NCI-H774 (cell line): ENCODE measurements at places on chromosomes 2 and 18.

GRCh38 chr2:180778291-180778690, 202.1 kb upstream of the UBE2E3 start:
- no peak for DNase-seq

DNA sequence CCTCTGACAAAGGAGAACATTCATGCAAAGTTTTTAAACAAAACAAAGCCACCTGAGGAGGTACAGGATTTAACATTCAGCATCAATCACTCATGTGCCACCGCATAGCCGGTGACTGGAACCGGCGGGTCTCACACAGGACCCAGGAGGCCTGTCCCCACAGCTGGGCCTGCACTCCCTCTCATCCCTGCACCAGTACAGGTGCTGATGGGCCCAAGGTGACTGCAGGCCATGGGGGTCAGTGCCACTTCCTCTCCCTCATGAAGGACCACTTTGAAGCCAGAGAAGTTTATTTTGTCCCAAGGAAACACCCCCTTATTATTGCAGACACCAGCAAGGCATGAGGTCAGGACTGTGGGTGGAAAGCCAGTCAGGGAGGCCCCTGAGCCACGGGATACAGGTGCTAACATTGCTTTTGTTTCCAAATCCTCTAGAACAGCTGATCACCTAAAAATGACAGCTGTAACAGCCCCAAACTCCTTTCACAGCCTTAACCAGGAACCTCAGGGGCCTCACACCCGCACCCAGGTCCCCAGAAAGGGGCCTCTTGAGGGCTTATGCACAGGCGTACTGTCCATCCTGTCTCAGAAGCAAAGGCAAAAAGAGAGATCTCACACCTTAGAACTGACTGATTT, 14.0 kb downstream of the PARD6G start:
- DNase-seq, result no peak

- DNase-seq, result no peak
Measured at GRCh38 chr2:173755798-173756197, 209.4 kb downstream of the SP3 start.

GRCh38 chr2:60551240-60552077, 2.0 kb downstream of the BCL11A start:
- no peak for DNase-seq

DNA sequence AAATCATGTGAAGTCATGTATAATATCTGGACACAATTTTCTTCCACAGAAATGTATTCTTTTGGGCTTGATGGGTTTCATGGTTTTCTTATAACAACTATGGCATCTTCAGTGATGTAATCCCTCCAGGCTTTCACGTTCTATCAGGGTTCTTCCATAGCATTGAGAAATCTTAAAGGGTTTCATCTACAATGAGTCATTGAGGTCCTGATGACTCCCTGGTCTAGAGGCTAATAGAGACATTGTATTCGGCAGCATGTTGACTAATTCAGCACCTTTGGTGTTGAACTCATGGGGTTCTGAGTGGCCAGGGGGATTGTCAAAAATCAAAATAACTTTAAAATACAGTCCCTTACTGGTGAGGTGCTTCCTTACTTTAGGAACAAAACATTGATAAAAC, 614.0 kb upstream of the CRIM1 start:
- DNase-seq, result no peak

- DNase-seq, result no peak
Measured at GRCh38 chr18:73038336-73038735, 170.5 kb upstream of the NETO1 start.

DNA sequence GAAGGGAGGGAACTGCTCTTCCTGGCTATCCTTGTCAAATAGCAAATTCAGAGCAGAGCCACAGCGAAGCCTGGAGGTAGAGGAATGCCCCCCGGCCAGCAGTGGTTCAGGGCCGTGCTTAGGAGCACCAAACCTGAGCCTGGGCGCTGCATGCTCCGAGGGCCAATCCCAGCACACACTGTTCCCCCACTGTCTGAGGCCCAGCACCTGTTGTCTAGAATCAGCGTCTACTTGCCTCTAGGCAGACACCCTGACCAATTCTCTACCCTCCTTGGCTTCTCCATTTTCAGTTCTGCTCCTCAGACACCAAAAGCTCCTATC, 177.6 kb upstream of the PKDCC start:
- no peak for DNase-seq

DNA sequence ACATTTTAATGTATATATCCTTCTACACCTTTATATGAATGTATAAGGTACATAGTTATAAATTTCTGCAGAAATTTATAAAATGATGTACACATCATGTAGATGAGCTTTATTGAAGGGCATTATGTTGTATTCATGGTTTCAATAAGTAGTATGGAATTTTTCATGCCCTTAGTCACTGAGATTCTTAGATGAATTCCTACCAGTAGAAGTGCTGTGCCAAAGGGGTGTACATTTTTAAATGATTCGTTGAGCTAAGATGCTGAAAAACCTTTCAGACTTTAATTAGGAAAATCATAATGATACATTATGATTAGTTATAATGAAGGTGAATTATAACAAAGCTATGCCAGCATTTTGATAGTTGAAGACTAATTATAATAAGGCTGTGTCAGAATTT, 115.2 kb downstream of the ZNF236 start:
- DNase-seq, result no peak

DNA sequence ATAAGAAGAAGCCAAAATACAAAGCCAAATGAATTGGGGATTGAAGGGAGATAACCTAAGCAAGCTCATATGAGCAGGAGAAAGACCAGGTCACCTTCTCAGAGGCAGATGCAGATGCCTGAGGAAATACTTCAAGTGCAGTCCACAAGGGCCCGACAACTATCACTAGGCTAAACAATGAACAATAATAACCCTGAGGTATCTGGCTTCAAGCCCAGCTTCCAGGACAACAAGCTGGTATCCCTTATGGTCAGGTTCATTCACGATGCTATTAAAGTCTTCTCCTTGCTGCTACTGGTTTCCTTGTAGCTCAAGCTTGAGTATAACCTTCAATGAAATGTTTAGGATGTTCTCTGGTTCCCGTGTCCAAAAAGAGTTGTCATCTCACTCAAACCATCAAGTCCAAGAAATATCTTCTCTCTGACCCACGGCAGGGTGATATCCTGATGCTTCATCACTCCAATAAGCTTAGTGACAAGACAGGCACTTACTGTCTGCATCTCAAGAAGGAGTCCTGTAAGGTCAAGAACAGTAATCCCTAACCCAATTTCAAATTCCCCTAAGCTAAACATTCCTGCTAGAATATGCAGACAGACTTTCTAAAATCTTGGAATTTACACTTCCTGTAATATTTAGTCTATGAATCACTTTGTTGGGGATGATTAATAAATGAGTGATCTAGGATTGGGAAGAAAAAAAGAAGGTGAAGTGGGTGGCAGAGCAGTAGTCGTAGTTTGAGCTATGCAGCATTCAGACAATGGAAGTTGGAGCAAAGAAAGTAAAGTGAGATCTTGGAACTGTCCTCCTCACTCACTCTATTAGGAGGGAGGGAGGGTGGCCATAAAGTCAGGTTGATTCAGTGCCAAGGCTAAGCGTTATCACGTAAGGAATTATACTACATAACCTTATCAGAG, 33.1 kb downstream of the CHN1 start:
- DNase-seq, result peak; percentile 8

DNA sequence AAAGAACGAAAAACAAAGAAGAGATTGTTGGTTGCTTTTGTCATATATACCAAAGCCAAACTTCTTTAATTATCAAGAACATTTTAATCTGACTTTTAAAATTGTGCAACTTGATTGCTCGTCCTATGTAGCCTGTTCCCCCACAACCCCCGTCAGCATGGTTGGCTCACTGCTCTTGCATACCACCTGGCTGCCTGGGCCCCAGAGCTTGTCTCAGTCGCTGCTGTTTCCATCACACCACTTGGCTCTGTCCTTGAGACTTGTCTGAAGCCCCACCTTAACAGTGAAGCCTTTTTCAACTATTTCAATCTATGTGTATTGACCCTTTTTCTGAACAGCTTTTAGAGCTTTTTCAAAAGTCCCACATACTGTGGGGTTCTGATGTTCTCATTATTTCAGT, 270.8 kb downstream of the ZNF407 start:
- no peak for DNase-seq

GRCh38 chr18:12307701-12308385, at the start of gene TUBB6:
Gene TUBB6, plus strand, starts transcription at chr18:12308241. Its CDS starts 52 bp downstream, at chr18:12308293.
- peak; percentile 36 for DNase-seq

GRCh38 chr2:237171396-237171795, 85.7 kb downstream of the COPS8 start:
- no peak for DNase-seq

- DNase-seq, result no peak
Measured at GRCh38 chr2:127610561-127610960, 35.4 kb upstream of the GPR17 start.

- DNase-seq, result no peak
Measured at GRCh38 chr2:105125920-105126319, 88.1 kb downstream of the MRPS9 start.

DNA sequence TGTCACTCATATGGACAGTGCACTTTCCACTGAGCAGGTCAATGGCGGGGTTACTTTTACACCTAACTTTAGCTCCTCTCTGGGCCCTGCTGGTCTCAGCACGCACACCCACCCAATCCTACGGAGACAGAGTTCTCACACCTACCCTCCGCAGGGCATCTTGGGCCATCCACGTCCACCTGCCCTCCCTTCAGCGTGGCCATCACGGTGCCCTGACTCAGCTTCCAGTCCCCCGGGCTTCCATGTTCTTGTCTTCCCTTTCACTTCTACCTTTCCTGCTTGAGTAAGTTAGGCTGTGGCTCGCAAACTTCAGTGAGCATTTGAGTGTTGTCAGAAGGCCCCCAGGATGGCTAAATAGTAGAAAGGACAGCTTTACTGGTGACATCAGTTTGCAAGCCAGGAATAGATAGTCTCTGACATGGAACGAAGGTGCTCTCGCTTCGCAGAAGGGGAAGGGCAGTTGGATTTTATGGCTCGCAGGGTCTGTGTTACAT, 232.4 kb downstream of the SEPTIN10 start:
- no peak for DNase-seq

GRCh38 chr2:201860636-201861066, 54.3 kb downstream of the CDK15 start:
- DNase-seq, result peak; percentile 25

DNA sequence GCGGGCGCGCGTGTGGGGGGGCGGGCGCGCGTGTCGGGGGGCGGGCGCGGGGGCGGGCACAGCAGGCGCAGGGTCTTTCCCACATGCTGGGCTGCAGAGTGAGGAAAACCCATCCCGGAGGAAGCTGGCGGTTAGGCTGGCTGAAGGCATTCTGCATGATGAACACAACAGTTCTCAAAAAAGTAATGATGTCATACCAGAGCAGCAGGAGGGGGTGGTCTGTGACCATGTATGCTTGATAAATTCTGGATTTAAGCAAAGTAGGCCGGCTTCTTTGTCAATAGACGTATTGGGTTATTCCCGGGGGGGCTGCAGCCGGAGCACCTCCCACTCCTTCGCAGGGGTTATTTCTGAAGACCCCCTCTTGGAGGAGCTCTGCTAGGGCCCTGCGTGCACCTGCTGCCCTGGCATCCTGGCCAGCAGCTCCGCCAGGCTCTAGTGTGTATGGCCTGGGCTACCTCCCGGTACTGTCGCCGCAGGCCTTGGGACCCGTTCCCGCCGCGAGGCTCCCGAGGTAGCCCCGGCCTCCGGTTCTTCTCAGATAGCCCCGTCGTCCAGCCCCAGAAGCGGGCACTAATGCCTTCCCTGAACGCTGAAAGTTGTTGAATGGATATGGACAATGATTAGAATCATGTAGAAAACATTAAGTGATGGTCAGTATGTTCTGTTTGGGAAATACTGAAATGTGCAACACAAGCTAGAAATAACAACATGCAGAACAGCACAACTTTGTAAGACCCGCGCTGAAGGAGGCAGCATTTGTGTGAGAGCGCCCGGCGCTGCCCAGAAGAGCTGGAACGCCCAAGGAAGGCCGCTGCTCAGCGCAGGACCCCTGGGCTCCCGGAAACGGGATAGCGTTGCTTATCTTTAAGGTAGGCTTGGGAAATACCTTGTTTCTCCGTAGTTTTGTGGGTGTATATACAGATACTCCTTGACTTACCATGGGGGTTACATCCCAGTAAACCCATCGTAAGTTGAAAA, 101.4 kb upstream of the RAB6C start:
- peak; percentile 6 for DNase-seq

- no peak for DNase-seq
Measured at GRCh38 chr18:13183359-13183758, 35.2 kb upstream of the LDLRAD4 start.

GRCh38 chr18:44799907-44800421, 119.3 kb downstream of the SETBP1 start:
- DNase-seq, result no peak

GRCh38 chr2:238894950-238895298, 47.0 kb downstream of the TWIST2 start:
- DNase-seq, result no peak

- DNase-seq, result peak; percentile 52
Measured at GRCh38 chr2:85066874-85067351, 66.3 kb upstream of the TCF7L1 start.

DNA sequence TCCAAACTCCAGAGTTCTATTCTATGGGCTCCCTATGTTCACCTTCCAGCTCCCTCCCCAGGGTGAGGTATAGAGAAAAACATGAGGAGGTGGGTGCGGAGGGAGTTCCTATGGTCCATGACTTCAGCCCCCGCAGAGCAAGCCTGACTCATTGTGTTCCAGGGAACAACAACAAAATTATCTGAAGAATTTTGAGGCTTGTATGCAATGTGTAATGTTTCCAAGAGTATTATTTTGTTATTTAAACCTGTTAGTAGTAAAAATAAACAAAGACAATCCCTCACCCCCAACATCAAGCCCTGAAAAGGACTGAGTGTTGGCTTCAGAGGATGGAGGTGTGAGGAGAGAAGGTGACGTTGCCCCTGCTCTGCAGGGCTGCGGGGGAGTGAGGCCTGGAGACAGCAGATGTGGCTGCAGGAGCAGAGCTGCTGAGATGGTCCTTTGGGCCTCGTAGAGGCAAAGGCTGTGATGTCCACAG, 29.0 kb downstream of the LAMA3 start:
- no peak for DNase-seq

DNA sequence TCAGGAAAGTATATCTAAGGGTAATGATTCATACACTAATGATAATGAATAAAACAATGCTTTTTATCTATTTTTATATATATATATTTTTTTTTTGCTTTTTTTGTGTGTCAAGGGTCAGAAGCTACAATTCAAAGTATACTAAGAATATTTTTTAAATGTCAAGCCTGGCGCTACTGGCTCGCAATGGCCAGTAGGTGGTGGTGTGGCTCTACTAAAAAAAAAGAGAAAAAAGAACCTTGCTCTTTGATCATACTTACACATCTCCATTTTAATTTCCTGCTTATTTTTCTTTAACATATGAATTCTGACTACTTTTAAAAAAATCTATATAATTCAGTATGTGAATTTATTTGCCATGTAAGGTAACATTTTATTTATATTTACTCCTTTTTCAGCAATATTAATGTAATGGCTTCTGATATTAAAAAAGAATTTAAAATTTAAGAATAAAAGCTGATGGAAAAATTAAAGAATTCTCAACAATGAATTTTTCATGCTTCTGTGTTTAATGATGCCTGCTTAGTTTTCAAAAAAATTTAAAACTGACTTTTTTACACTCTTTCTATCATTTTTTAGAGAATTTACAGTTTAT, 232.9 kb downstream of the GULP1 start:
- DNase-seq, result no peak
